NCI-H774 (cell line): ENCODE measurements at places on chromosomes 7 and 10.

DNA sequence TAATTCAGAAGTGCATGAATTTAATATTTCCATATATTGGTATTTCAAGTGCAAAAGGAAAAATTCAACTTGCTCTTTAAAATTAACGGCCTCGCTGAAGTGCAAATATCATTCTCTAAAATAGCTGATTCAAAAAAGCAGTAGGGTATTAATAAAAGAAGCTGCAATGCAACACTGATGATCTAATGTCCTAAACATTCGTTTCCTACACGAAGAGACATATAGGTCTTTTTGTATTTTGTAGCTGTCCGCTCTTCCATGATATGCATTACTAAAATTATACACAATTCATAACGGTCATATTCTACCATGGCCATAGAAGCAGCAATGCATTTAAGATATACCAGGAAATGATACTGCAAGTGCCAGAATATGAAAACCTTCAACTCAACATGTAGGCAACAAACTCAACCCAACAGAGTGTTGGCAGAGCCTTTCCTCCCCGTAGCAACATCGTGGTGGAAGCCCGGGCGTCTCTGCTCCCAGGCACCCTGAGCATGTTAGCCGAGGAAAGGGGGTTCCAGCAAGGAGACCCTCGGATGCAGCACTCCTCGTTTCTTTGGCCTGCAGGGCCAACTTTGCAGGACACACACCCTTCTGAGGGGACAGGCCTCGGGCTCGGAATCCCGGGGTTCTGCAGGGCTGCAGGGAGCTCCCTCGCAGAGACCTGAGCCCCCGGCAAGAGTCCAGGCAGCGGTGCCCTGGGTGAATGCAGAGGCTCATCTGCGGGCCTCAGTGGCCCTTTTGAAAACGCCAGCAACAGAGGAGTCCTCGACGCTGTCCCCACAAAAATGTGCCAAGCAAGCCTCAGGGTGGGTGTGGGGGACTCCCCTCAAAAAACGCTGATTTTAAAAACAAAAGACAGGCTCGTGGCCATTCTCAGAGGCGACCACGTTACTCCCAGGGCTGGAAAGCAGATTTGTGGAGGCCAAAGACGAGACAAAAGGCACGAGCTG, 1.6 kb downstream of the FAM171A1 start:
- DNase-seq: no peak

DNA sequence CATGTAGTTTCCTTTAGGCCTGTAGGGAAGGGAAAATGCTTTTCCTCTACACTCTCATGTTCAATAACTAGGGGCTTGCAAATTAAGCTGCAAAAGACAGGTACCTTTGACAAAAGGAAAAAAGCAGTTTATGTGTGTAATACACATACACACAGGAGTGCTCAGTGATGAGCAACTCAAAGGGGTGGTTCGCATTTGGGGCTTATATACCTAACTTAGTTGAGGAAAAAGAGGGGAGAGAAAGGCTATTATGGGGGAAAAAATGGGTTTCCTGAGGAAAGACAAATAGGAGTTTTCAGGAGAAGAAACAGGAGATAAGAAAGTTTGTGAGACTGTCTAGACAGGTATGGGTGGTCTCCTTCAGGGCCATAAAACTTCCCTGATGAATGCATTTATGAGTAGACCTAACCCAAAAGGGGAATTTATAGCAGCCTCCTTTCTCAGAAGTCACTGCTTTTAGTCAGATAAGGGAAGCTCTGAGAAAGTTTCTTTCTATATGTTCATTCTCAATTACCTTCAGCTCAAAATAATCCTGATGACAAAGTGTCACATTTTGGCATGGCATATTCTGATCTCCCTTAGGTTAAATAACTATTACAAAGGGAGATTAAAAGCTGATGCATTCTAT, 55.2 kb upstream of the EZH2 start:
- no peak for DNase-seq

GRCh38 chr10:15113766-15114165, 16.6 kb downstream of the RPP38 start:
- DNase-seq: no peak

- DNase-seq: no peak
These were observed 8.9 kb downstream of the SDK1 start for GRCh38 chr7:3309956-3310355.

- DNase-seq: no peak
These were observed 1109.8 kb upstream of the AUTS2 start for GRCh38 chr7:68488341-68489060.

GRCh38 chr7:51310131-51310583, 6.5 kb downstream of the COBL start:
- DNase-seq: no peak

DNA sequence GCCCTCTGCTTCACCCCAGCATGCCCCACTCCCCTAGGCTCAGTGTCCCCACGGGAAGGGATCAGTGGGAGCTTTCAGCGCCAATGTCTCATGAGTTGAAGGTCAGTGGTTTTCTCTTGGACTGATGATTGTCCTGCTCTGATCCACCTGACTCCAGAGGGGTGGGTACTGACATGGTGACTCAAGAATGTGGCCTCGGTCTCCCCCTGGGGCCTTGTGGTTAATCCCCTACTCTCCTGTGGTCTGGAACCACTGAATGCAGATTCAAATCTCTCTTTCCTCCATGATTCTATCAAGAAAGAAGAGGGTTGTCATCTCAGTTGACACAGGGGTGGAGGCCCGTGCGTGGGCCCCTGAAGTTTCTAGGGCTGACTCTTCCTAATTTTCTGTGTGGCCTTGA, 176.9 kb downstream of the RPS24 start:
- no peak for DNase-seq

- DNase-seq: no peak
These were observed 160.2 kb downstream of the SH2D4B start for GRCh38 chr10:80697926-80698325.

DNA sequence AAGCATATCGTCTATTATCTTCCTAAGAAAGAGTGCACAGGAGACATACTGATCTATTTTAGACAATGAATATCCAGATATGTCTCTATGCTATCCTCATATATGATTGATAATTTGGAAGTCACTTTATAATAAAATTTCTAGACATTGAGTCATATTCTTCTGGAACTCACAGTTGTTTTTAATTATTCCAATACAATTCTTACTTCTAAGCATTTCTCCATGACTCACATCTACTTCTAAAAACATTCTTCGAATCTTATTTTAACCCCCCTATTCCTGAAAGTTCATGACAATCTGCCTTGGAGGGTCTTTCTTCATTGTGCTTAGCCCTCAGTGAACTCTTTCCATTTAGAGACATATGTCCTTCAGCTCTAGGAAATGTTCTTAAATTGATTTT, 368.1 kb downstream of the MDFIC start:
- no peak for DNase-seq

- no peak for DNase-seq
These were observed 205.2 kb upstream of the PPP2R2D start for GRCh38 chr10:131695496-131696165.
